ENCODE measurements at places on chromosomes 4 and X.

DNA sequence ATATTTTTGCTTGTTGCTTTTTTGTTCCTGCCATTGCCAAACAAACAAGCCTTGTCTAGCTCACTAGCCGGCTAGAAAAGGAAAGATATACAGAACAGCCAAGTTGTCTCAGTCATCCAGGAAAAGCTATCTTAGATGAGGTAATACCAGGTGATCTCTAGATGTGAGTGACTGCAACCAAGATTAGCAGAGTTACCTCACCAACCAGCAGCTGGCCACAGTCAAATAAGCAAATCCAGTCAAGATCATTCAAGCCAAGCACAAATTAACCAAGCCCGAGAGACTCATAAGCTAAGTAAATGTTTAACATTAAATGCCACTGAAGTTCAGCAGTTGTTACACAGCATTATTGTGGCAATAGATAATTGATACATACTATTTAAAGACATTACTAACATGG is 108.6 kb downstream of the CENPC start:
- DNase-seq, result no peak

DNA sequence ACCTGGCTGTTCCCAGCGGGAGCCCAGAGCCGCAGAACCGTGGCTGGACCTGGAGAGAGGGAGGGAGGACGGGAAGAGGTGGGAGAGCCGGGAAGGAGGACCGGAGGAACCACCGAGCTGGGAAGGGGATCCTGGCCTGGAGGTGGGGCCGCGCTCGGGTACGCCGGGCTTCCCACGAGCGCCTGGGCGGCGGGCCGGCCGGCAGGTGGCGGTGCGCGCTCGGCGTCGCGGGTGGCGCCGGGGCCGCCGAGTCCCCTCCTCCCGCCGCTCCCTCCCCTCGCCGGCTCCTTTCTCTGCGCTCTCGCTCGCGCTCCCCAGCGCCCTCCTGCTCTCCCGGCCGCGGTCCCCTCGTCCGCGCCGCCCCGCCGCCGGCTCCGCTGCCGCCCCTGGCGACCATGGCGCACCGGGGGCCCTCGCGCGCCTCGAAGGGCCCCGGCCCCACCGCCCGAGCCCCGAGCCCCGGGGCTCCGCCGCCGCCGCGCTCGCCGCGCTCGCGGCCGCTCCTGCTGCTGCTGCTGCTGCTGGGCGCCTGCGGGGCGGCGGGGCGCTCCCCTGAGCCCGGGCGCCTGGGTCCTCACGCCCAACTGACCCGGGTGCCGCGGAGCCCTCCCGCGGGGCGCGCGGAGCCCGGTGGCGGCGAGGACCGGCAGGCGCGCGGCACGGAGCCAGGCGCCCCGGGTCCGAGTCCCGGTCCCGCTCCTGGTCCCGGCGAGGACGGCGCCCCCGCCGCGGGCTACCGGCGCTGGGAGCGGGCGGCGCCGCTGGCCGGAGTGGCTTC is at the start of gene SORCS2:
Gene SORCS2 (plus strand): TSS at position 287 of the 778 bp plus-strand sequence.
- peak; percentile 89 for DNase-seq

GRCh38 chrX:105697984-105698781 is 124.2 kb upstream of the NRK start:
- no peak for DNase-seq

DNA sequence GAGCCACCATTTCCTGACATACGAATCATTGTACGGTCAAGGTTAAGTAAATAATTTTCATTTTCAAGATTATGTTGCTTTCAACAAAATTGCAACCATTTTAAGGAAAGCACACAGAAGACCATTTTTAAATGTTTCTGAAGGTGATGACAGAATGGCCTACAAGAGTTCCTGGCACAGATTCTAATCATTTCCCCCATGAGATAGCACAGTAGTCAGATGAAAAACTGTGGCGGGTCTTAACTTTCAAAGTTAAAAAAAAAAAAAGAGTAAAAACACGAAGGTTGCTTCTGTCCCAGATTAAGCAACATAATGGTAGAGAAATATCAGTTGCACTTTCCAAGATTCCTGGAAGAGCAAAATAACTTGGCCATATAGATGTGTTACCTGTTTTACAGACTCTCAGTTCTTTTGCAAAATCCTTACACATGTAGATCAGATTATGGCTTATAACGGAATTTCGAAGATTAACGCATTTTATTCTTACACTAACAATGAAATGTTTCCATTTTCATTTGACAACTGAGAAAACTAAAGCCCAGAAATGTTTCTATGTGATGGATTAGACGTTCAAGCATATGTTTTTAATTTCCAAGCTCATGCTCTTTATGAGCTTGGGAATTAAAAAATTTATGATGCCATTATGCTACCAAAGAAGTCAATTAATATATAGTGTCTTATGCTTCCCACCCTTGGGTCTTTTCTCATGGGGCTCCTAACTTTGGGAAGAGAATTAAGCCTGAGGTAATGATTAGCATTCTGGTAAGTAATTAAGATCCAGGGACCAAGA is 335.1 kb upstream of the CLNK start:
- DNase-seq, result no peak

DNA sequence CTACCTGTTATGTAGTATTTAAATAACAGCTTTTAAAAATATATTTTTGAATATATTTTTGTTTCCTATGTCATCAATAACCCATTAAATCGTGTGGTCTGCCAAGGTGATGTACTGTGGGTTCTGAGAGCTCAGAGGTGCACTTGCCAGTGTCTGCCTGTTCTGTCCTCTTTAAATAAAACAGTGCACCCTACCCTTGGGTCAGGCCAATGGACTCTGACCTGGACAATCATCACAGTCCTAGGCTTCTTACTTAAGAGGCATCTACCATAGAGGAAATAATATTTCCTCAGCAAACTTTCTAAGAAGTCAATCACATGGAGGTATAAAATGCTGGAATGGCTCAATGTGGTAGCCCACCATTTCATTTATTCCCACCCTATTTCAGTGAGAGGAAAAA is 26.0 kb upstream of the LHFPL1 start:
- DNase-seq, result no peak
